Stimulated activated CD4-positive, alpha-beta T cell treated with anti-CD3 and anti-CD28 coated beads, Interleukin-15, amount 100 ng/mL, for 1 hour (primary cell): ENCODE measurements at places on chromosomes 3 and 15.
A peak's percentile ranks its signal among the peaks of the same experiment; 100 is the strongest.

- DNase-seq = no peak
Measured at GRCh38 chr15:22880068-22880980, 41.9 kb downstream of the NIPA2 start.

GRCh38 chr15:78763796-78764241 is 47.4 kb downstream of the ADAMTS7 start:
- DNase-seq = no peak

DNA sequence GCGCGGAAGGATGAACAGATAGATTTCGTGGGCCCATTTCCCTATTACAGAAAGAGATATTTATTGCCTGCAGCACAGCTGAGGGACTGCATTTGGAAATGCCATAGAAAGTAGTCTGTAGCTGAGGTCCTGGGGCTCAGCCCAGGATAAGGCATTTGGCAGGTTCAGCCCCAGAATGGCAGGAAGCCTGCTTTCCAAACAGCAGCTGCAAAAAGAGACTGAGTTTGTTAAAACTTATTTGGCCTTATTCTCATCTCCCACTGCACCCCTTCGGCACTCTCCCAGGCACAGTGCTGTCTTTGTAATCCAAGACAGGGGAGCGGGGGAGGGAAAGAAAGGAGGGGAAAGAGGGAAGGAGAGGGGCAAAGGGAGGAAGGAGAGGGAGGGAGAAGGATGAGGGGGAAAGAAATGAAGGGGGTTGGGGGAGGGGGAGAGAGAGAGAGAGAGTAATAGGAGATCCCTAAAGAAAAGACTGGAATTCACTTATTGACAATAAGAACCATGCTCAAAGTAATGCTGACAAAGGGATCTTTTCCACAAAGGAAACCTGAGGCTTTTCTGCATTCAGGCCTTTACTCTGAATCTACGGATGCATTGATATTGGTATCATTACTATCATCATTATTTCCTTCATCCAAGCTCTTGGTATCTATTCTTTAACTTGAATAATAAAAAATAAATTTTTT is 94.0 kb upstream of the LRRN1 start:
- DNase-seq = no peak

GRCh38 chr3:150033721-150034120 is 63.0 kb upstream of the PFN2 start:
- no peak for DNase-seq

- no peak for DNase-seq
Measured at GRCh38 chr15:60372756-60373155, 25.0 kb downstream of the ANXA2 start.

GRCh38 chr3:56677286-56677685 is 5.8 kb downstream of the TASOR start:
- no peak for DNase-seq

DNA sequence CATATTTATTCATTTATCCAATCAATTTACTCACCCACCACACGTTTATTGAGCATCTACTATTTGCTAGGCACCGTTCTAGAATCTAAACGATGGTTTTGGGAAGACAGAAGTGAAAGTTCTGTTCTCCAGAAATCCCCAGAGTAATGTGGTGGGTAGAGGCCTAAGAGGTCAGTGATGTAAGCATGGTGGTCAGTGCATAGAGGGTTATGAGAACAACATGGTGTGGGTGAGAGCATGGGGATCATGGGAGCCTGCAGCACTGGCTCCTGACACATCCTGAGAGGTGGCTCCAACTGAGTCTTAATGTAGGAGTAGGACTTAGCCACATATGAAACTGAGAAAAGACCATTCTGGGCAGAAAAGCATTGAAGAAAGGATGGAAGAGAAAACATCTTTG is 85.3 kb upstream of the TNFAIP8L3 start:
- no peak for DNase-seq

DNA sequence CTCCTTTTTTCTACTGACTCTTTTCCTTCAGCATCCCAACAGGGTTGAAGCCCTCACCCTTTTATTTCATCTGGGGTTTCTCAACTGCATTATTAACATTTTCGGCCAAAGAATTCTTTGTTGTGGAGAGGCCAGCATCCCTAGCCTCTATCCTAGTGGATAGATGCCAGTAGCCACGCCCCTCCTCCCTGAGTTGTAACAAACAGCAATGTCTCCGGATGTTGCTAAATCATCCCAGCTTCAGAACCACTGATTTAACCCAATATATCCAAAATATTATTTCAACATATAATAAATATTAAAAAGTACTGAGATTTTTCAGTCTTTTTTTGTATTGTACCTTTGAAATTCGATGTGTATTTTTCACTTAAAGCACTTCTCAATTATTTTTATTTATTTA is 2.0 kb upstream of the RNF111 start:
- no peak for DNase-seq

GRCh38 chr15:25890529-25890928 is 27.4 kb upstream of the ATP10A start:
- no peak for DNase-seq

- DNase-seq = no peak
Measured at GRCh38 chr15:85025516-85026251, 44.0 kb downstream of the PDE8A start.

GRCh38 chr3:53181024-53181371 is 20.0 kb downstream of the PRKCD start:
- DNase-seq = no peak

DNA sequence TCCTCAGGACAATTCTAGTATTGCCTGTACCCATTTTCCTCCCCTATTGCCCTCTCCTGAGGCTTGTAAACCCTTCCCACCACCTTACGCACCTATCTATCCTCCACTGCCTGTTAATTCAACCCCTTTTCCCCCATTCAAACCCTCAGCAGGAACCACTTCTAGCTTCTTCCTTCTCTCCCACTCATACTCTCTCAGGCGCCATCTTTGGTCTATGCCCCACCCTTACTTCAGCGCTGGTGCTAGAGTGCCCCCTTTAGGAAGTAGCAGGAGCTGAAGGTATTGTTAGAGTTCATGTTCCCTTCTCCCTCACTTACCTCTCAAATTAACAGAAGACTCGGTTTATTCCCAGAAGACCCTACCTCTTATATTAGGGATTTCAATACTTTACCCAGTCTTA is 121.8 kb upstream of the NLGN1 start:
- no peak for DNase-seq

DNA sequence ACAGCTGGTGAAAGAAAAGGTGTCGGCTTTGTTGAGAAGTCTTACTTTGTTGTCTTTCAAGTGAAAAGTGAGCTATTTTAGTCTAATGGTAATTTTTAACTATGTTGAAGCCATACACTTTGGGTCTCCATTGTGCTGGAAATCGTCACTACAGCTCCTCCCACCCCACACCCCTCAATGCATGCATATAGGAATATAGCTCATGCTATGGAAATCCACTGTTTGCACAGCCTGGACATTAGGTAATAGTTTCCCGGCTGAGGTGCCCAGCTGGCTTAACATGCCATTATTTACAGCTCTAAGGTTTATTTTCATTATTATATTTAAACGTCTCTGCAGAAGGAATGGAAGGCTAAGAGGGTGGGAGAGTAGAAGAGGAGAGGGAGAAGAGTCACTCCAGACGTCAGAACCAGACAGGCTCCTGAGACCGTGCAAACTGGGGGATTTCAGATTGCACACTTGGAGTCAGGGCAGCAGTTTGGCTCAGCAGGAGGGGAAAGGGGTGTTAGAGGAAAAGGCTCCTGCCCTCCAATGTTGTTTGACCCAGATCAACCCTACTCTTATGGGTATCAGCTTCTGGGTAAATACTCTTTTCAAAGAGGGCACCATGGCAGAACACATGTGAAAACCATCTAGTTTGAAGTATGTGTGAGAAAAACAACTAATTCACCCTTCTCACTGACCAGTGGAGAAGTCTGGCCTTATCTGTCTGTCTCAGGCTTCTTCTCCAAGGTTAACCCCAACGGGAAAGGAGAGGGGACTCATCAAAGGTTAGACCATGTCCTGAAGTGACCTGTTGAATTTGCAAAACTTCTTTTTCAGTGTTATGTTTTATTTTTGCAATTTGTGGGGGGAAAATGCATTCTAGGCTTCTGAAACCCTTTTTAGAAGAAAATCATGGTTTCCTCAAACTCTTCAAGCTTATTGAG is 218.7 kb upstream of the CTDSPL start:
- DNase-seq = no peak

GRCh38 chr3:33377931-33378330 is 62.3 kb downstream of the UBP1 start:
- DNase-seq = no peak

GRCh38 chr3:356952-357351 is 160.4 kb downstream of the CHL1 start:
- DNase-seq = no peak

- peak; percentile 48 for DNase-seq
Measured at GRCh38 chr15:70488002-70488605, 275.3 kb downstream of the UACA start.

- DNase-seq = no peak
Measured at GRCh38 chr15:25709437-25710159, 153.5 kb downstream of the ATP10A start.

GRCh38 chr3:78634316-78634715 is 1133.5 kb downstream of the ROBO1 start:
- DNase-seq = no peak

DNA sequence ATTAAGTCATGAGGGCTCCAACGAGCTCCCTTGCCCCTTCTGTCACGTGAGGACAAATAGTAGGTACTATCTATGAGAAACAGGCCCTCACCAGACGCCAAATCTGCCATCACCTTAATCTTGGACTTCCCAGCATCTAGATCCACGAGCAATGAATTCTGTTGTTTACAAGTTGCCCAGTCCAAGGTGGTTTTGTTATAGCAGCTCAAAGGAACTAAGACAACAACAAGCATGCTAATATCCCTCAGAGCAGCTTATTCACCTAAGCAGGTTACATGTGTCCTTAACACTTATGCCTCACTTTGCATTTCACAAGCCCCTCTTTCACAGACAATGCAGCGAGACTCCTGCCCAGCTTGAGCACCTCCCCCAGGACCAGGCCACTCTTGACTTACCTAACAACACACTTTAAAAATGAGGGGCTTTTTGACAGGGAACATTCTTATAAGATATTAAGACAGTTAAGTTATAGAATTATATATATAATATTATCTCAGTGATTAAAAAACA is 219.5 kb downstream of the PLCH1 start:
- DNase-seq = no peak

GRCh38 chr3:81962396-81962795 is 201.0 kb upstream of the GBE1 start:
- DNase-seq = no peak

DNA sequence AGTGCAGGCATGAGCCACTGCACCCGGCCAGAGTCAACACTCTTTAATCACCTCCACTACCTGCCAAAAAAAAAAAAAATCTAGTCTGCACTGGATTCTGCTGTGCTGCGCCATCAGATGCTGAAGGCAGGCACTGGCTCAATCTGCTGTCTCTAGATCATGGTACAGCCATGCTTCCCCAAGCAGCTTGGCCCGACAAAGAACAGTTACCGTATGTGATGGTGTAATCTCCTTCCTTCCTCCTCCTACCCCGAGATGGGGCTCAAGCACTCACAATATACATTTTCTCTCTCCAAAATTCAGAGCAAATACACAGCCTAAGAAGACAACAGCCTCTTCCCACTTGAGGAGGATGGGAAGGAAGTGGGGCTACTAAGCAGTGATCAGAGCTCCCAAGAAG is 45.1 kb downstream of the DAPK2 start:
- no peak for DNase-seq

DNA sequence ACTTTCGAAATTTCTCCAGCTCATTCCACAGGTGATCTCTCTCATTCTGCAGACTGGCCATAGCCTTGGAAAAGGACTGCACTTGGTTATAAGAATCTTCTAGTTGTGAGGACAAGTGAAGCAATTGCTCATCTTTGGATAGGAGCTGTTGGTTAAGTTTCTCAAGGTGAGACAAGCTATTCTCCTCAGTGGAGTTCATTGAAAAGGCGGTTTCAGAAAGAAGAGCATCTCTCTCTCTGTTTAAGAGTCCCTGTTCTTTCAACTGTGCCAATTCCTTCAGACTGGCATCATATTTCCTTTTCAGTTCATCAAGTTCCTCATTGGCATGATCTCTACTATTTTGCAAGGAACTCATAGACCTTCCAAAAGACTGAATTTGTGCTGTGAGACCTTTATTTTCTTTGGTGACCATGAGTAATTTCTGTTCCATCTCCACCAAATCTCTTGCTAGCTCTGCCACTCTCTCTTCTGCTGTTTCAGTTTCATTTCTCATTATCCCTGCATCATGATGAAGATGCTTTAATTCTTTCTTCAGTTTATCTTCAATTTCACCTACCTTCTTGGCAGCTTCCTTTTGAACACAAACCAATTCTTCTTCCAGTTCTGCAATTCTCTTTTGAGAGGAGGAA is 30.2 kb upstream of the HCLS1 start:
- no peak for DNase-seq

GRCh38 chr3:102031834-102032233 is 182.5 kb downstream of the NFKBIZ start:
- DNase-seq = no peak

GRCh38 chr3:1495466-1495865 is 402.6 kb downstream of the CNTN6 start:
- DNase-seq = no peak

DNA sequence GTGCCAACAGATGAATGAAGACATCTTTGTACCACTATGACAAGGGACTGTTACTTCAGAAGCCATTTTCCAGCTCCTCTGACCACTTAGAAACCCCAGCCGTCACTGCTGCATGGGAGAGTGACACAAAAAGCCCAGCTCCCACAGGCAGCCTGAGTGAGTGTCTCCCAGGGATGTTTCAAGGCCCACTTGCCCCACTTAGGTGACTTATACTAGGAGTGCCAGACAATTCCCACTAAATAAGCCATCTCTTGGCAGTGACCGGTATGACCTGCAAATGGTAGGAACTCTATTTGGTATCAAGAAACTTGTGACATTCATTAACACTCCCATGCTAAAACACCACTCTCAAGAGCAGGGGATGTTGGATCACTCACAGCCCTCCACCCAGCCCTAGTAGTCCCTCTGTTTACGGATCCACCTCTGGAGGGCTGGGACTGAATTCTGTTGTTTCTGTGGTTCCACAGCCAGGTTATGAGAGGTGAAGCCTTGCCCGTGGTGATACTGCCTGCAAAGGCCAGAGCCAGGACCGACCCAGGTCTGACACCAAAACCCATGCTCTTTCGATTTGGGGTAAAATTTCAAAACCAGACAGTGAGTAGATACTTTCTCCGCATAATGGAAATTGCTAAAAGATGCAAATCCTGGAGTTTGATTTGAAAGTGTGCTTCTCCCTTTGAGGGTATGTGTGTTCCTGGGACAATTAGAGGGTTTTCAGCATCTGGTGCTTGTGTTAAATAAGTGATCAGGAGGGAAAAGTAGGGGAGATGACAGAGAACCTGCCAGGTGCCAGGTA is 14.5 kb downstream of the RBP1 start:
- no peak for DNase-seq

- DNase-seq = no peak
Measured at GRCh38 chr15:65690778-65691177, 69.0 kb downstream of the SLC24A1 start.

DNA sequence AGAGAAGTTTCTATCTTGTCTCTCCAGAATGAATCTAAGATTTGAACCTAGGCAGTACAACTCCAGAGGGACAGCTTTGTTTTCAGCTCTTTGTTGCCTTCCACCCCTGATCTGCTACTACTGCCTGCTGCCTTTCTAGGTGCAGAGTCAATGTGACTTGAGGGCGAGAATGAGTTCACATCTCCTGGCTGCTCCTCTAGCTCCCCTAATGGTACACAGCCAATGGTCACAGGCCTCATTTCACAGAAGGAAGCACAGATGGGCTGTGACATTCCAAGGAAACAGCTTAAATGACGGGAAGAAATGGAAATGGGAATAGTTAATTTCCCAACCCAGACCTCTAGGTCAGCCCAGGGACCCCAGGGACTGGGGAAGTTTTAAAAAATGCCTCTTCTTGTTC is 32.4 kb downstream of the FAM43A start:
- DNase-seq = no peak
